ENCODE measurements at places on chromosomes 7 and 10. TPM values are rescaled to one million over a fixed set of nuclear protein-coding genes. Genes with fewer than 3 reads are reported as not detected.

The ST8SIA6 gene
- total RNA-seq: 0.26 TPM

The TFPI2 gene
- total RNA-seq: 202 TPM

The DGKB gene
- total RNA-seq: not detected

The IL6 gene
- total RNA-seq: 0.17 TPM

The KLF14 gene
- total RNA-seq: not detected

The BAIAP2L1 gene
- total RNA-seq: 0.09 TPM

The GIMAP6 gene
- 248 TPM for total RNA-seq

The WIPF3 gene
- not detected for total RNA-seq

The CCDC146 gene
- 1.2 TPM for total RNA-seq

The RADIL gene
- 5.5 TPM for total RNA-seq

The LRRC61 gene
- 4.8 TPM for total RNA-seq

The NPSR1 gene
- total RNA-seq: not detected

The VSTM2A gene
- not detected for total RNA-seq

The ANKRD61 gene
- under 0.01 TPM for total RNA-seq

The UCN3 gene
- total RNA-seq: not detected

The FAM200A gene
- total RNA-seq: 6.2 TPM

The MOGAT3 gene
- total RNA-seq: not detected

The CUZD1 gene
- 0.17 TPM for total RNA-seq

The TMED4 gene
- 66.9 TPM for total RNA-seq

The WDFY4 gene
- total RNA-seq: 0.11 TPM

The HOXA11 gene
- 0.09 TPM for total RNA-seq

The AGMO gene
- total RNA-seq: 2.5 TPM

The HKDC1 gene
- total RNA-seq: under 0.01 TPM

The TAS2R4 gene
- total RNA-seq: 0.33 TPM

The ACBD7 gene
- 0.76 TPM for total RNA-seq

The BMPER gene
- 1.1 TPM for total RNA-seq

The SMNDC1 gene
- total RNA-seq: 6.3 TPM

The PIP4K2A gene
- total RNA-seq: 31.1 TPM

The OR13A1 gene
- total RNA-seq: not detected

The A1CF gene
- total RNA-seq: not detected

The AHR gene
- total RNA-seq: 112 TPM

The CSGALNACT2 gene
- total RNA-seq: 8.1 TPM

The SLC29A3 gene
- total RNA-seq: 3.0 TPM

Data from dermis lymphatic vessel endothelial cell (primary cell).